ENCODE measurements at places on chromosomes 3 and 15.

GRCh38 chr3:56885453-56885852 lies 83.7 kb upstream of the ARHGEF3 start:
- no peak for DNase-seq

DNA sequence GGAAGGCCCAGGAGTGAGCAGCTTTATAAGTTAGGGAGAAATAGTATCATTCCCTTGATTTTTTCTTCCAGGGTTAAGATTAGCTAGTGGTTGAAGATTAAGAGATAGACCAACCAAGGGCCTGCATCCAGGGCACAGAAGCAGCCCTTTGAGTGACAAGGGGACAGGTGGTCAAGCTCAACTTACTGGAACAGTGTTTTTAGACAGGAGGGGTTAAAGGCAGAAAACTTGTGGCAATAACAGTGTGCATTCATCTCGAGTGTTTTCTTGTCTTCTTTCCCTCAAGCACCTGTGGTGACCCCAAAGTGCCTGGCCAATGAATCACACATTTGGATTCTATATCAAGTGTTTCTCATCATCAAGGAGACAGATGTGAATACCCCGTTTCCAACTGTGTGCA lies 267.5 kb downstream of the PDCD6IP start:
- DNase-seq = no peak

- no peak for DNase-seq
These were observed 319.6 kb upstream of the TBC1D5 start for GRCh38 chr3:18061737-18062656.

DNA sequence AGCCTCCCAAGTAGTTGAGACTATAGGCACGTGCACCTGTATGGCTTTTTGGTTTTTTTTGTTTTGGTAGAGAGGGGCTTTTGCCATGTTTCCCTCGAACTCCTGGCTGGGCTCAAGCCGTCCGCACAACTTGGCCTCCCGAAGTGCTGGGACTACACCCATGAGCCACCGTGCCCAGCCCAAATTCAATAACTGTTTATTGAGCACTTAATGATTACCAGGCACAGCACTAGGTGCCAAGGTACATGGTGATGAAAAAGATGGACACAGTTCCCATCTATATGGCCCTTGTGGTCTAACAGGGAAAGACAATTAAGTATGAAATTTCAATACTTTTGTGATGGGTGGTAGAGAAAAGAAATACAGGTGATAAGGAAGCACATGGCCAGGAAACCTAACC lies 35.8 kb upstream of the ZNF148 start:
- no peak for DNase-seq

All from central memory CD4-positive, alpha-beta T cell (primary cell).